ENCODE measurements at places on chromosomes 1 and 21.
A peak's percentile ranks its signal among the peaks of the same experiment; 100 is the strongest.

- DNase-seq, result no peak
Observed at GRCh38 chr21:45383111-45383614, 21.8 kb upstream of the COL18A1 start.

GRCh38 chr1:59718064-59718988 is 96.4 kb upstream of the HOOK1 start:
- DNase-seq, result peak; percentile 14

- peak; percentile 64 for DNase-seq
Observed at GRCh38 chr1:983798-984475, 2.0 kb upstream of the PERM1 start.

- no peak for DNase-seq
Observed at GRCh38 chr1:48294656-48295055, 72.1 kb downstream of the SLC5A9 start.

DNA sequence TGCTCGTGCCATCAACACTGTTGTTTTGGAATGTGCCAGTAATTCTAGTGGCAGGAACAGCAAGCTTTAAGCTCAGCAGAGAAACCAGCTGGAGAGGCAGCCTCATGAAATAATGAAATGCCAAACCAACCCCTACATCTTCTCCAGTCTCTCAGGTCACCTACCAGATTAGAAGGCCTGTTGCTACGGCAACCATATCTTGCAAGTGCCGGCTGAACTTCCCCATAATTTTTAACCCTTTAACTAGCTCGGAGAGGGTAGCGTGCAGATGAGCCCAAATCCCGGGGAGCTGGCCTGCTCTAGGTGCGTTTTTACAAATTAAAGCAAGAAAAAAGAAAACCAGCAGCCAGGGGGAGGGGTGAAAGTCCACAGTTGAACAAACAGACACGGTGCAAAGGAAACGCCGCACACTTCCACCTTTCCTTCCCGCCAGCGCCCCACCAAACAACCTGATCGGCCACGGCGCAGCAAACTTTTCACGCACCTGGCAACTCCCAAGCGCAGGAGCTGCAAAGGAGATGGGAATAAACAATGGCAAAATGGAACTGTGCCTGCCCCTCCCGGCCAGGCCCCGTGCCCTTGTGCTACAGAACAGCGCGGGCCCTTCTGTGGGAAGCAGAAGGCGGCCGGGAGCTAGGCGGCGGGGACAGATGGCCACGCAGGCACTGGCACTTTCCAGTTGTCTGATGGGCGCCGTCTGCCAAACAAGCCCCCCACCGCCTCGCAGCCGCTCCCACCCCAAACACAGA is 50.1 kb downstream of the SSBP3 start:
- no peak for DNase-seq

- no peak for DNase-seq
Observed at GRCh38 chr1:200428482-200429205, 18.8 kb upstream of the ZNF281 start.

DNA sequence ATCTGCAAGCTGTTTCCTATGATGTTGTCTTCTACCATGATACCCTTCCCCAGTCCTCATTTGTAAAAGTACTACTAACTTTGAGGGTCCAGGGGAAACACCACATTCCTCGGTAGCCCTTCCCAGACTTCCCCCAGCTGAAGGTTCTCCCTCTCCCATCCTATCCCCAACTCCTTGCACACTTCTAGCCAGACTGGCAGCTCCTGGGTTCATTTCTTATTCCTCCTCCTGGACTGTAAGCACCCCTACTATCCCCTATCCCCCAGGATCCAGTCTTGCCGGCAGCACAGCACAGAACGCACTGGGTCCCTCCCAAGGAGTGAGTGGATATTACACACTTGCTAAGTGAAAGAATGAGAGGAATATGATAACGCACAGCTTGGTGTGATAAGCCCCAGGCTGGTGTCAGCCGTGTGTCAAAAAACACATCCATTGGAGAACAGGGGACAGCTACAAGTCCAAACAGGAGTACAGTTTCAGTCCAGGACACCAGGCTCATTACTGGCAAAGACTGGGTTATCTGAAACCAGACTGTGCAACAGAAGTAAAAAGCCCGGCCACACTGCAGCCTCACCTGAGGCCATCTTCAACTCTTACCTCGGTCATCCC is 100.2 kb downstream of the SSBP3 start:
- no peak for DNase-seq

DNA sequence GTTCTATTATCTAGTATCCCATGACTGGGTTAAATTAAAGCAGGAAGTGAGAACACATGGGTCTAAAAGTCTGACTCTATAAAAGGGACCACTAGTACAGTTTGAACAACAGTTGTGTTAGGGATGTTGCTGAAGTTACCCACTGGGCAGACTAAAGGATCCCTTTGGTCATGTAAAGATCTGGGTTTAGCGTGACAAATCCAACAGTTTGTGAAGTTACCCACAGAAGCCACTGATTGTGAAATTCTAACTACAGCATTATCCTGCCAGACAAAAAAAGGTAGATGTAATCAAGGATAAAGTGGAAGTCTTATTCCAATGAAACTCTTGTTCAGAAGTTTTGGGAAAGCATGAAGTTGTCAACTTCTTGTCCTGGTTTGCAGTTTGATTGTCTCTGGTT is 5.7 kb downstream of the QSOX1 start:
- no peak for DNase-seq

DNA sequence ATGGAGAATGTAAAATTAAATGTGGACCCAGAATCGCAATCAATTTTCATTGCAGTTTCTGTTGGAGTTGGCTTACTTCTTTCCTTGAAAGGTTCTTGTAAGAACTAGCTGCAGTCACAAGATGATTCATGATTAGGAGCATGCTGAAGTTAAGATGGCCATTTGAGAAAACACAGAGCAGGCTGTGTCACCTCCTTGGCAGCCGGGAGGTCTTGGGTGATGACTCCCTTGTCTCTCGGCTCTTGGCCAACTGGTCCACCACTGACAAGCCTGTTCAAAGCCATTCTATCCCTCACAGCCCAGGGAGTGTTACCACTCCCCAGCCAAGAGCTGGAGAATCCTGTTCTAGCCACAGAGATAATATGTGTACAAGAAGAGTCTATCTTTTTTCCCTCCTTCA is 40.6 kb downstream of the OPTC start:
- DNase-seq, result no peak

DNA sequence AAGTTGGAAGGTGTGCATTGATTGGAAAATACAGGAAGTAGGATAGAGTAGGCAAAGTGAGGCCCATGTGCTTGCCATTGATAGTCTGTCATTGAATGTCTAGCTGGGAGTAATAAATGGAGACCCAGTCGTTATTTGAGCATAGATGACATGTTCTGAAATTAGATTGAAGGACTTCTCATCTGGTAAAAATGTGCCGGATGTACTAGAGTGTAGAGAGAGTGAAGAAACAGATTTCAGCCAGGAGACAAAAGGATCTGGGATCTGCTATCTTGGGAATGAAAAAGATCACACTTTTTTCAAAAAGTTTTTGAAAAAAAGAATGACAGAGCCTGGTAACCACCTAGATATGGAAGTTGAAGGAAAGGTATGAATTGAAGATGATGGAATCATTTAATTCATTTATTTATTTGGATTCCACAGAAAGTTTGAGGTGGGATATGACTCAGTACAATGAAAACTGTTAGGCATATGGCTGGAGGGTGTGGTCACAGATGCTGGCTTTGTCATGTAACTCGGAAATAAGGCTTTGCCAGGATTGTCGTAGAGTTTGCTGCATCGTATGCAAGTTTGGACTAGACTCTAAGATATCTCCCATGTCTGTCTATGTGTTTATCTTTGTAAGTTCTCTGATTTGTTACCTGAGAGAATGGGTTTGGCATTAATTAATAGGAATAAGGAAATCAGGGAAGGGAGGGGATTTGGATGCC is 137.1 kb downstream of the PBX1 start:
- no peak for DNase-seq

- no peak for DNase-seq
Observed at GRCh38 chr1:225737161-225737560, 40.5 kb upstream of the SRP9 start.

DNA sequence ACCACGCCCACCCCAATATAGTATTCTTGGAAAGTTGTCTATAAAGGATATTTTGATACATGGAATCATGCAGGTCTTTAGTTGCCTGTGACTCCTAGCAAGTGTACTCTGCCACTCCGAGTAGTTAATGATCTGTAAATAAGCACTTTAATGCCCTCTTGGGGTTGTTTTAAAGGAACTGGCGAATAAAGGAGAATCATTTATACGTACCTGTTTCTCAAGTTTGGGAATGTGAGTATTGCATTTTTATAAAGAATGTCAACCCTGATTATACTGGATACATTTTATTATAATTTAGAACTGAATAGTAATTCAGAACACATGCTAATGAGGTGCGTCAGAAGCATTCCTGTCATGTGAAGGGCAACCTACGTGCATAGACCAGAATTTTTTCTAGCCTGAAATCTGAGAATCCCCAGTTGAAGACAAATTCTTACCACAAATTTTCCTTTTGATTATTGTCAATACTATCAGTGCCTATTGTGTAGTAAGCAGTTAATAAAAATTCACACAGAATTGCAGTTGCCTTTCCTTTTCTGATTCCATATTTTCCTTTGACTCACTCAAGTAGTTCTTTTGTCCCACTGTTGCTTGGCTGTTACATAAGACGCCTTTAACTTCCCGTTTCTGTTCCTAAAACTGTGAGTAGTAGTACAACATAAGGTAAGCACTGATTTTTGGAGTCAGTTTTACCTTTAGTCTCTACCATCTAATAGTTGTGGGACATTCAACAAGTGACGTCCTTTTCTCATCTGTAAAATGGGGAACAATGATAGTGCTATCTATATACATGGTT is 5.1 kb downstream of the AHCYL1 start:
- DNase-seq, result no peak

- peak; percentile 43 for DNase-seq
Observed at GRCh38 chr1:211738691-211739301, 63.4 kb upstream of the NEK2 start.

GRCh38 chr1:9910423-9911178 is 532 bp upstream of the CTNNBIP1 start:
- peak; percentile 100 for DNase-seq

GRCh38 chr1:45512641-45513054 is 9.0 kb downstream of the PRDX1 start:
- DNase-seq, result peak; percentile 62

GRCh38 chr21:41684381-41685245 is 82.2 kb downstream of the RIPK4 start:
- no peak for DNase-seq

DNA sequence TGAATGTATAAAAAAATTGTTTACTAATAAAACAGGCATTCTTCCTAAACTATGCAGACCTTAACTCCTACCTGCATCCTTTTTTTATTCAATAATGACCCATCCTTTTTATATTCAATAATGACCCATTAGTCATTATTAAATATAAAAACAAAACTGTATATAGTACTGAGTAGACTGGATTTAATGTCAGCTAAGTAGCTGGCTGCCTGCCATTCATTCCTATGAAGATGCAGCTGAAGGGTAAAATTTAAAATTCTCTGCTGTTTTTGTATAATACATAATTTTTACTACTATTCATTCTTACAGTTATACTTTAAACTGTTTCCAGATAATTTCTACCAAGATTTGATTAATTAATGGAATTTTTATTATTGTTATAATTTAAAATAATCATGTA is 79.3 kb downstream of the DENND1B start:
- no peak for DNase-seq

DNA sequence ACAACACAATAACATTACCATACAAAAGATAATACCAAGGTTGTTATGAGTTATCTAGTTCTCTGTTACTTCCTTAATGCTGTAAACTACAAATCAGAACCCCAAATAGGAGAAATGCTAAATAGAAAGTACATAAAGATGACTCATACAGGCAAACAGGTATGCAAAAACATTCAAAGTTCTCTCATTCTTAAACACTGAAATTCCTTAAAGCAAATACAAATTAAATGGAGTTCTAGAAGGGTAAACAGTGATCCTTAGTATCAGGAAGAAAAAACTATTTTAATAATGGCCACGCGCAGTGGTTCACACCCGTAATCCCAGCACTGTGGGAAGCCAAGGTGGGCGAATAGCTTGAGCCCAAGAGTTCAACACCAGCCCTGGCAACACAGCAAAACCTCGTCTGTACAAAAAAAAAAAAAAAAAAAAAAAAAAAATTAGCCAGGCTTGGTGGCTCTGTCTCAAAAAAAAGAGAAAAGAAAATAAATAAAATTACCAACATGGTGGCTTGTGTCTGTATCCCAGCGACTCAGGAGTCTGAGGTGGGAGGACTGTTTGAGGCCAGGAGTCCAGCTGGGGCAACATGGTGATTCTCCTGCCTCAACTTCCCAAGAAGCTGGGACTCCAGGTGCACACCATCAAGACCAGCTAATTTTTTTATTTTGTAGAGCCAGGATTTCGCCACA is 17.5 kb downstream of the FBXO42 start:
- DNase-seq, result no peak

DNA sequence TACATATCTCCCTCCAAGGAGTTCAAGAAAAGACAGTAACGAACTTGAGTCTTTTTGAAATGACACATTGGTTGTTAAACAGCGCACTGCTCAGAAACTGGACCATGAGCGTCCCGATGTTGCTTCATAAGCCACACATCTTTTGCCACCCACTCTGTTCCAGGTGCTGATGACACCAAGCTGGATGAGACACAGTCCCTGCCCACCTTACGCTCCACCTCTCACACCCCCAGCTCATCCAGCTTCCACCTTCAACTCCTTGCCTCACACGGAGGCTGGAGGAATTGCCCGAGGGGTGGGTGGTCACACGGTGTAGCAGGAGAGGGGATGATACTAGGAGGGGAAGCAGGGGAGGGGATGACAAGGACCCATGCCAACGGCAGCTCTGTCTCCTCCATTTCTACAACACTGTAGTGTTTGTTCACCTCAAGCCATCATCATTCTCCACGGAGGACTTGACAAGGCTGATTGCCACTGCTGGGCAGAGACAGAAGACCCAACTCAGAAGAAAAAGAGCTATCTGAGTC is 148.5 kb upstream of the TNR start:
- DNase-seq, result no peak

DNA sequence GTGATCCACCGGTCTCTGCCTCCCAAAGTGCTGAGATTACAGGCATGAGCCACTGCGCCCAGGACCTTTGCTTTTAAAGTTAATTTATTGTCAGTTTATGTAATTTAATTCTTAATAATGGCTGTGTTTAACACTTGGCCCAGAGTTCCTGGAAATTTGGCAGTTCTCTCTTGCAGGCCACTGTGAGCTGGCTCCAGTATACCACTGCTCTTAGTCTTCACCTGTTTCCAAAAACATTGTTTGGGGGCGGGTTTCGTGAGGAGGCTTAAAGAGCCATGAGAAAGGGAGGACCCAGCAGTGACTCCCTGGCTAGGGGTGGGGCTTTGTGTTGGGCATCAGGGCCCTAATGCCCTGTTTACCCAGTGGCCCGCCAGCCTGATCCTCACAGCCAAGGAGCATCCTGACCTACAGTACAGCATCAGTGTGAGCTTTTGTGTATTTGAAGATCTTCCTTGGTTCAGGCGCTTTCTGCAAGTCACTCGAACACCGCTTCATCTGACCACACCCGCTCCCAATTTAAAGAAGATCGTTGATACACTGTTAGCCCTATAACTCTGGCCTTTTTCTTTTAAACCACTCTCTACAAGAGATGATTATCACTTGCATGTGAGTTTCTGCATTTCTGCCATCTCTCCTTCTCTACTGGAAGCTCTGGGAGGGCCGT is 12.0 kb upstream of the BGLAP start:
- DNase-seq, result no peak

GRCh38 chr1:114458237-114458777 is 52.7 kb downstream of the TRIM33 start:
- DNase-seq, result no peak

- DNase-seq, result no peak
Observed at GRCh38 chr21:32549440-32549839, 35.9 kb downstream of the TCP10L start.

- no peak for DNase-seq
Observed at GRCh38 chr1:112954017-112954650, 1.9 kb downstream of the SLC16A1 start.
